ENCODE measurements at places on chromosomes 16 and 17.

DNA sequence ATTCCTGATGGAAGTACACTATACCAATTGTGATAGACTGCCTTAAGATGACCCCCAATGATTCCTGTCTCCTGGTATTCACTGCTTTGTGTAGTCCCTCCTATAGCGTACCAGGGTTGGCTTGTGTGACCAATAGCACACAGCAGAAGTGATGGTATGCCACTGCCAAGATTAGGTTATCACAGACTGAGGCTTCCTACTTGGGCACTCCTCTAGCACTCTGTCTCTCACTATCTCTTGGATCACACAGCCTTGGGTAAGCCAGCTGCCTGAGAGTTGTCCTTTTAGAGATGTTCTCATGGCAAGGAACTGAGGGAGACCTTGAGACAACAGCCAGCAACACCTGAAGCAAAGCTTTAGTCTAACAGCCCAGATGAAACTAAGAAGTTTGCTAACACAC, 12.7 kb upstream of the AMFR start:
- DNase-seq: no peak

DNA sequence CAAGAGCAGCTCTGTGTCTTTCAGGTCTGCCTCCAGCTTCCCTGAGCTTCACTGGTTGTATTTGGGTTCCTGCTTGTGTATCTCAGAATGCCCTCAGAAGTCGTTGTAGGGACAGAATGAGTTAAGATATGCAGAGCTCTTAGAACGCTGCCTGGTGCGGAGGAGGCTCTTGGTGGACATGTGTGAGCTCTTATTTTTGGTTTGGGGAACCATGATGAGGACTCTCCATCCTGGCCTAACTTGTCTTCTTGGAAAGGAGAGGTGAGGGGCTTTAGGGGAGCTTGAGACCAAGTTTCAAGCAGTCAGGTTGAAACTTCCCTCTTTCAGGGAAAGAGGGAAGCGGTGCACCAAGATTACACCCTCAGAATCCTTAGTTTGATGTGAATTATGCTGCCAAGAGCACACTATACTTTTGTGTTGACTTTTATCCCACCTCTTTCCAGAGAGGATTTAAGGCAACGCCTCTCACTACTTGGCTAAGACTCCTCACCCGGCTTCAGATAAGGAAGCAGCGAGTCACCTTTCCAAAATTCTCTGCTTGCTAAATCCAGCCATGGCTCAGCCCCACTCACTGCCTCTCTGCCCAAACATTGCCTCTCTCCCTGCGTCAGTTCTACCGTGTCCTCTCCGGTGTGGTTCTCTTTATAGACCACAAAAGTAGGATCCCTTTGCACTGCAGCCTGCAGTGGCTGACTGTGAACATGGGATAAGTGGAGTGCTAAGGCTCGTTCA, 12.7 kb downstream of the CDK5RAP3 start:
- DNase-seq: no peak

DNA sequence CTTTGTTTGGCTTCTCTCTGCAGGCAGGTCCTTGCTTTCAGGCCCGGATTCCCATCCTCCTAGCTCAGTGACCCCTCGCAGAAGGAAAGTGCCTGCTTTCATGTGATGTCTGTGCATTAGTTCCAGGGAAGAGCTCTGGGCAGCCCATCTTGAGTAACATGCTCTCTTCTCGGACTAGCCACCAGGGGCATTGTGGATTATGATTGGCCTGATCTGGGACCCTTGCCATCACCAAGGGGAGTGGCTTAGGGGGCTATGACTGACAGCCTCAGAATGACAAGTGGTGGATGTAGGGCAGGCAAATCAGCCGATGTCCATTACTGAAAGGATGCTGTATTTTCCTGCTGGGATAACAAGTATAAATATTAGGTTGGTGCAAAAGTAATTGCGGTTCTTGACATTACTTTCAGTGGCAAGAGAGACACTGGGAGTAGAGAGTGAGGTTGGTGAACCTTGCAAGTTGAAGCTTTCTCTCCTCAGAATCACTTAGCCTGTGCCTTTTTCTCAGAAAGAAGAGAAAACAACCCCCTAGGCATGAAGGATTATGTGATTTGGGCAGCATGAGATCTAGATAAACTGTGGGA, 71.5 kb upstream of the MPHOSPH6 start:
- no peak for DNase-seq

DNA sequence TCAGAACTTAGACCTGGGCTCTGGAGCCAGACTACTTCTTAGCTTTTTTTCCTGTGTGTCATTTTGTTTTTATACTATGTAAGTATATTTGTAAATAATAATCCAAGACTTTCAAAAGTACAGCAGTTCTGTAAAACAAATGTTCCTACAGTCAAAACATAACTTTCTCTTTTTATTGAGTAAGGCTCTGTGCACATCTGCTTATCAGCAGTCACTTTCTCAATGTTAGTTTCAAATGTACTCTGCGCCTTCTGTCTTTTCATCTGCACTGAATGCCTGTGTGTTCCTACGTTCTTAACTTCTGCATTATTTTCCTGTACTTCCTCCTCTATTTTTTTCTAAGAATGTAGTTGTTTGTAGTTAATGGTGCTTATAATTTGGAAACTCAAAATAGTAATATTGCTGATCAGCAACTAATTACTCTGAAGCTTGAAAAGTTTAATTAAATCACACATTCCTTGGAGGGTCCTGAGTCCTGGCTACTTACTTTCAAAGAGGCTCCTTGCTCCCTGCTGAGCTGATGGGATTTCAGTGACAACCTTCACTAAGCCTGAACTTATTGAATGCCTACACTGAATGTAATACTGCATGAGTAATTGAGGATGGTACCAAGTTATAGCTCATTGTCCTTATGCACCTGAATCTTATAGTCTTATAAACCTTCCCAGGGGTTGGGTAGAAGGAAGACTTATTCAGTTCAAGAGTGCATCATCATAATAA, 329.9 kb downstream of the KCNJ2 start:
- DNase-seq: no peak

GRCh38 chr16:2015117-2015946, 4.3 kb upstream of the NPW start:
- peak; percentile 32 for DNase-seq

GRCh38 chr16:27822529-27822928, 241.0 kb downstream of the GSG1L start:
- no peak for DNase-seq

GRCh38 chr17:79794659-79795511, 2.0 kb downstream of the CBX8 start:
- peak; percentile 44 for DNase-seq

DNA sequence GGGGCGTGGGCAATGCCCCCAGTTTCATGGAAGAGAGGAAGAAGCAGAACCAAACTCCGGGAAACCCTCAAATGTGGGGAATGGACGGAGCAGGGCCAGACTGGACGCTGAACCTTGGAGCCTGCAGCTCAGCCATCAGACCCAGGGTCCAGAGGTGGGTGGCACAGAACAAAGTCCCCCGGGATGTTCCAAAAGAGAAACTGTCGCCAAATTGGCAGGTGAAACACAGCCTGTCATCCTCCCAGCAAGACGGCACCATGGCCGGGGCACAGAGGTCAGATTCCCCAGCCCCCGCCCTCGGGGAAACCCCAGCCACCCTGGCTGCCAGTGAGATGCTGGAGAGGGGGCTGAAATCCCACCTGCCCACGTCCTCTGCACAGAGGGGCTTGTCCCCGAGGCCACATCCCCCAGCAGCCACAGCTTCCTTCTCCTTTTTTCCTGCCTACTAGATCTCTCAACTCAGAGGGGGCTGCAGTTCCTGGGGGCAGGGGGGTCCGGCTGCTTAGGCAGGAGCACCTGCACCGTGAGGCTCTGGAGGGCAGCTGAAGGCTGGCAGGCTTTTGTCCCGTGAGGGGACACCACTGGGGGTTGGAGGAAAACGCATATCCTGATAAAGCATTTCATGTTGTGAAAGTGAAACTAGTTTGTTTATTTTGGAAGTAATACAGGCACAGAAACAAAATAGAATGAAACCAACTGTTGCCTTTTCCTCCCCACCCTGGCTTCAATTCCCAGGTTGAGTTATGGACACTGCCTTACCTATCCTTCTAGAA, 1.2 kb upstream of the SECTM1 start:
- DNase-seq: no peak

- no peak for DNase-seq
Observed at GRCh38 chr17:57629886-57630285, 115.2 kb downstream of the CCDC182 start.

DNA sequence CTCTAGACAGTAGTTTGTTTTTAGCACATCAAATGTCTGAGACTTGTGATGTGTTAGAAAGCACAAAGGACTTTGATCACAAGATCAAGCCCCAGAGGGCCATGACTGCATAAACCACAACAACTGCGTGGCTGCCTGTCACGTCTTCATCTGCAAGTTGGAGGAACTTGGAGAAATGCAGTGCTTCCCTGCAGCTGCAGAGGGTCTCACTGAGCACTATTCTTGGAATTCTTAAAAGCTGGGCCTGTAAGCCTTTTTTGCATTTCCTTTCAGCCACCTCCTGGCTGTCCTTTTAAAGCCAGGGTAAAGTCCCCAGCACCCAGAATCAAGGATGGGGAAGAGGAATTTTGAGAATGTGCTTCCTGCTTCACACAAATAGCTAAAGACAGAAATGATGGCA, 431.3 kb downstream of the MAF start:
- DNase-seq: no peak

DNA sequence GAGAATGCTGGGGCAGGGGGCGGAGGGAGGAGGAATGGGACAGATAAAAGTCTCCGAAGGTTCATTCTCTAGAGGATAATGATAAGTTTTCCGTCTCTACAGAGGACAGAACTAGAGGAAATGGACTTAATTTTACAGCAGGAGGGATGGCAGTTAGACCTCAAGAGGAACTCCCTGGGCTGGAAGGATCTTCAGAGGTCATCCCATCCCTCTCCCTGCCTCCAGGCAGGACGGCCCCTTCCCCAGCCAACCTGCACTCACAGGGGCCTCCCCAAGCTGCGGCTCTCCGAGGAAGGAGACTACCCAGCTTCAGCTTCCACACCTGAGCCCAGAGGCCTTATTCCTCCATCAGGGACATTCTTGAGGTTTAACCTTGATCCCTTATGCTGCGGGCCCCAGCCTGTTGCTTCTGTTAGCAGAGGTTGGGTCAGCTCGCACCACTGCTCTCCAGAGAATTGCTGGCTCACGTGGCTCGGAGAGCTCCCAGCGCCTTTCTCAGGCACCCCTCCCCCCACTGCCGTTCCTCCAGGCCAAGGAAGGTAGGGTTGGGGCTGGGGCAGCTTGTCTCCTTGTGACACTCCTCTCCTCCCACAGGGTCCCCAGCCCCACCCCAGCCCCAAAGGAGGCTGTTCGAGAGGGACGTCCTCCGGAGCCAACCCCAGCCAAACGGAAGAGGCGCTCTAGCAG, 8.5 kb downstream of the ELOB start:
- DNase-seq: peak; percentile 46

DNA sequence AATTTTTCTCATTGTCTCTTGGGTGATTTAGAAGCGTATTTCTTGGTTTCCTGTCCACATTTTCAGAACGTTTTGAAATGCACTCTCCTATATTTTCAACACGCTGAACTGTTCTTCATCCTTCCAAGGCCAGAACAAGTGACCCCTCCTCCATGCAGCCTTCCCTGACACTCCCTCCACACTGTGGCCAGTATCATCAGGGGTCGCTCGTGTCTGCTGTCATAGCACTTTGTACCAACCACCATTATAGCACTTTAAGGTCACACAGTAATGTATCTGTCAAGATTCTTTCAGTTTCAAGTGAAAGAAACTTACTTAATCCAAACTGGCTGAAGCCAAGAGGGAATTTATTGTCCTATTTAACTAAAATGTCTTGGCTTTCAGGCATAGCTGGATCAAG, 17.5 kb upstream of the IL21R start:
- DNase-seq: no peak

- no peak for DNase-seq
Observed at GRCh38 chr17:73798111-73798748, 154.0 kb upstream of the SDK2 start.

DNA sequence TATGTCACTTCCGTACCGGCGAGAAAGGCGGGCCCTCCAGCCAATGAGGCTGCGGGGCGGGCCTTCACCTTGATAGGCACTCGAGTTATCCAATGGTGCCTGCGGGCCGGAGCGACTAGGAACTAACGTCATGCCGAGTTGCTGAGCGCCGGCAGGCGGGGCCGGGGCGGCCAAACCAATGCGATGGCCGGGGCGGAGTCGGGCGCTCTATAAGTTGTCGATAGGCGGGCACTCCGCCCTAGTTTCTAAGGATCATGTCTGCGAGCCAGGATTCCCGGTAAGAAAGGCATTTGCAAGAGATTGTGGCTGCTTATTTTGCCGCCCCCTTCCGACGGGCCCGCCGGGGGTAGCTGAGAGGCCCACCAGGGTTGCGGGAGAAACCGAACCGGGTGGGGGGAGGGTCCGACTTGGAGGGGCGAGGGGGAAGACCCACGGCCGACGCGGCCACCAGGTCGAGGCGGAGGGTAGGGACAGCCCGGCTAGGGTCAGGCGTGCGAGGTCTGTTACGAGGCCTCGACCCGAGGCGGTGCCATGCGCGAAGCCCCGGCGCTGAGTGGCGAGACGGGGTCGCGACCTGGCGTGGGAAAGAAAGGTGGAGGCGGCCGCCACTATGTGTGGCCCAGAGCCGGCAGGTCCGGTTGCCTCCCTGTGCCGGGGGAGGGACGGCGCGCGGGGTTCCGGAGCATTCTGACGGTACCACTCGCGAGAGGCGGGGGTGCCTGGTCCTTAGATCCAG, 6.7 kb upstream of the CD68 start:
- DNase-seq: peak; percentile 100
